ENCODE measurements at places on chromosomes 11 and 22. TPM values are rescaled to one million over a fixed set of nuclear protein-coding genes. Genes with fewer than 3 reads are reported as not detected.

The ANGPTL5 gene
- not detected for total RNA-seq

The CFAP68 gene
- total RNA-seq: 22.2 TPM

The FAM180B gene
- total RNA-seq: 0.25 TPM

DNA sequence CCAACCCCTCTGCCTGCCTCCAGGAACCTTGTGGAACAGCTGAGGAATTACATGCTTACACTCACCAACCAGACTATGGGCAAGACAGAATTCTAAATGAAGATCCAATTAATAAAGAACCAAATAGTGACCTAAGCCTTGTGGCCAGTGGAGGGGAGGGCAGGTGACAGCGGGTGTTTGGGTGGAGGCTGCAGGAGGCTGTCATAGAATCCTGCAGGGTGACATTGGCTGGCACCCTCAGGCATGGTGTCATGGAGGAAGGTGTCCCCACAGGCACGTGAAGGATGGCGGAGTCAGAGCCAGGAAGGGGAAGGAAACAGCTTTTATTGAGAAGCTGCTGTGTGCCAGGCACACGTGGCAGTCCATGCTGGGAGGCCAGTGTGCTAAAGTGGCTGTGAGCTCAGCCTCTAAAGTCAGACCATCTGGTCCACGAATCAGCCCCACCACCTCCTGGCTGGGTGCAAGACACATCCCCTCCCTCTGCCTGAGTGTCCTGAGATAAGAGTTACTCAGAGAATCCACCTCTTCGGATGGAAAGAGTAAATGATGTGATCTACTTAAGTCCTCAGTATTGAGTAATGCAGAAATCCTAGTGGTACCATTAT lies 8.7 kb downstream of the MYO18B start:
- no peak for DNase-seq

GRCh38 chr11:125422681-125423080 lies 73.4 kb downstream of the FEZ1 start:
- no peak for DNase-seq

The CATSPERZ gene
- not detected for total RNA-seq

GRCh38 chr22:40721266-40721665 lies 42.0 kb downstream of the MCHR1 start:
- no peak for DNase-seq

The OVCH2 gene
- not detected for total RNA-seq

DNA sequence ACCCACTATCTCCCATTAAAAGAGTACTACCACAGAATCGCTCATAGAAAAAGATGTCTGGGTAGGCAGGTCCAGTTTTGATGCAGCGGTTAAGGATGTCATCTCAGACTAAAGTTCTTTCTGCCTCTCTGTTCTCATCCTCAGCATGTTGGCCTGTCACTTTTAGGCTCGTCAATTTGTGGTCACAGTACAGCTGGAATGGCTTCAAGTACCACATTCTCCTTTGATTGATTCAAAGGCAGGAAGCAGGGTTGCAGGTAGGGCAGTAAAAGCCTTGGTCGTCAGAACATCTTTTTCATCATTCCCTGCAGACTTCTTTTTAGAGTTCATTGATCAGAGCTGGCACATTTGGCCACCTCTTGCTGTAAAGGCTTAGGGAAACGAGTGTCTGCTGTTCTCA lies 28.7 kb downstream of the SDHD start:
- no peak for DNase-seq

The USP2 gene
- total RNA-seq: 1.0 TPM

The MISFA gene
- total RNA-seq: 2.0 TPM

The KRTAP5-11 gene
- total RNA-seq: not detected

The PKP3 gene
- not detected for total RNA-seq

GRCh38 chr11:134385774-134386565 lies 26.1 kb downstream of the B3GAT1 start:
- no peak for DNase-seq

The BLID gene
- not detected for total RNA-seq

DNA sequence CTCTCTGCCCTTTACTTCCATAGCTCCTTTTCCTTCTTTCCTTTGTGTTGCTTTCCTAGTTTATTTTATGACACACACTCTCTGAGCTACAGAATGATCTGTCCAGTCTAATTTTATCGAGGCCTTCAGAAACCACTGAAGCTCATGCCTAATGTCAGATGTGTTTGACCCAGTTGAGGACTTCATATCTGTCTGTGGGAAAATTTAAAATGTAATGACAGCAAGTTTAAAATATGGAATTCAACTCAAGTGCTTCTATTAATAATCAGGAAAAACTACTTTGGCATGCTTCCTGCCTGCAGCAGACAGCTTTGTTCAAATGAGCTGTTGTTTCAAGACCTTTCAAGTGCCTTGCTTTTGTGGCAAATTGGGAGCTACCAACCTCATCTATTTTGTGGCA lies 261.8 kb upstream of the MTNR1B start:
- no peak for DNase-seq

The PRODH gene
- total RNA-seq: 0.94 TPM

GRCh38 chr22:24935771-24936483 lies 10.6 kb downstream of the LHFPL7 start:
- no peak for DNase-seq

- no peak for DNase-seq
Measured at GRCh38 chr11:59187035-59187434, 15.1 kb downstream of the DTX4 start.

DNA sequence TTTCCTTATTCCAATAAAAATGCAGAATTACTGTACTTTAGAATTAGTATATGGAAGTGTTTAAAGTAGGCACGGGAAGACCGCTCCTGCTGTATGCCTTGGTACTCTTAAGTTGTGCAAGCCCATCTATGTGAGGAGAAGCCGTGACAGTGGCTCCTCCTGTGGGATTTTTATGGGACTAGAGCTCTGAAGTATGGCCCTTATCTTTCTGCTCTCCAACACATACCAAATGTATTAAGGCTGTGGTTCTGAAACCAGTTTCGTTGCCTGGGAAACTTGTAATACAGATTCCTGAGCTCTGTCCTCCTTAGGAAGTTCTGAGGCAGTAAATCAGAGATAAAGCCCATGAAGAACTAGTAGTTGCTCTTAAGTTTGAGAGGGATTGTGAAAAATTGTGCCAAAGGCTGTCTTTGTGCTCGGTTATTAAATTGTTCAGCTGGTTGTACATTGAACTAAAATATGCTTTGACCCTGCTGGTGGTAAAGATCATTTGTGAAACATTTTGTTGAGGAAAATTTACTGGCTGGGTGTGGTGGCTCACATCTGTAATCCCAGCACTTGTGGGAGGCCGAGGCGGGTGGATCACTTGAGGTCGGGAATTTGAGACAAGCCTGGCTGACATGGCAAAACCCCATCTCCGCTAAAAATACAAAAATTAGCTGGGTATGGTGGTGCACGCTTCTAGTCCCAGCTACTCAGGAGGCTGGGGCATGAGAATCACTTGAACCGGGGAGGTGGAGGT lies 29.3 kb downstream of the RTN3 start:
- DNase-seq: no peak

The OR5M8 gene
- not detected for total RNA-seq

The CHRNA10 gene
- 2.2 TPM for total RNA-seq

DNA sequence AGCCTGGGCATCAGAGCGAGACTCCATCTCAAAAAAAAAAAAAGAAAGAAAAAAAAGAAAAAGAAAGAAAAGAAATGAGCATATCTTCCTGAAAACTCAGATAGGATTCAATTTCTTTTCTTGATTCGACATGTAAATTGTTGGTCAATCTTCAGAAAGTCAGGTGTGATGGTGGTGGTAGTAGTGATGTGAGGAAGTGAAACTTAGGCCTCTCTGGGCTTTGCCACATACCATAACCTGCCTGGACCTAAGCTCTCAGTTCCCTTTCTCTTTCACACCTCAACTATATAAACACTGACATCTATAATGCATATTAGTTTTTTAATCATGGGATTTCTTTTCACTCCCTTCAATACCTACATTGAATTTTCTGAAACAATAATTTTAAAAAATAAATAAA lies 98.0 kb upstream of the TBCEL start:
- no peak for DNase-seq

All from activated T-helper 2 cell treated with anti-CD3 and anti-CD28 coated beads, Interferon-gamma antibody, Interleukin-2, Interleukin-4, amounts not matched to agents 10 μg/mL and 5 μg/mL and 100 μg/mL, durations not matched to agents 14 hours and 24 hours and 36 hours (primary cell).